ENCODE measurements at places on chromosomes 1 and 21. TPM values are rescaled to one million over a fixed set of nuclear protein-coding genes. Genes with fewer than 3 reads are reported as not detected.

DNA sequence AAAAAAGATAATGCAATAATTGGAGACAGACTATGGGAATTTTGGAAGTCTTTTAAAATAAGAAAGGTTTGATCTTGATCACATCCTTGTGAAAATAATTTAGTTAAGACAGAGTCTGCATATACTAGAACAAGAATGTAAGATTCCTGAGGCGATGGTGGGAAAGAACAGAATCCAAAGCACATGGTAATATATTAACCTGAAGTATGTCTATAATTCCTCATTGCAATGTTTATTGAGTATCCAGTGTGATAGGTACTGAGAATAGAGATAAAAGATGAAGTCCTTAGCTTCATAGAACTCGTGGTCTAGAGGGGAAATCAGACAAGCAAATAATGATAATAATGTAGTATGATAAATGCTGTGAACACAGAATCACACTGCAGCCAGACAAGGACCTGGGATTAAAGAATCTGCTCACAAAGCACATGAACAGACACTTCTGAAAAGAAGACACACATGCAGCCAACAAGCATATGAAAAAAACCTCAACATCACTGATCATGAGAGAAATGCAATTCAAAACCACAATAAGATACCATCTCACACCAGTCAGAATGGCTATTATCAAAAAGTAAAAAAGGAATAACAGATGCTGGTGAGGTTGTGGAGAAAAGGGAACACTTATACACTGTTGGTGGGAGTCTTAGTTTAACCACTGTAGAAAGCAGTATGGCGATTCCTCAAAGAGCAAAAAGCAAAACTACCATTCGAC is 6.9 kb upstream of the ANGPTL3 start:
- H3K27ac ChIP-seq = no peak overlapping the region
- H3K4me1 ChIP-seq = no peaks in the 10 kb centered on the region
- no peak for DNase-seq
- no peaks in the 10 kb centered on the region for H3K36me3 ChIP-seq

DNA sequence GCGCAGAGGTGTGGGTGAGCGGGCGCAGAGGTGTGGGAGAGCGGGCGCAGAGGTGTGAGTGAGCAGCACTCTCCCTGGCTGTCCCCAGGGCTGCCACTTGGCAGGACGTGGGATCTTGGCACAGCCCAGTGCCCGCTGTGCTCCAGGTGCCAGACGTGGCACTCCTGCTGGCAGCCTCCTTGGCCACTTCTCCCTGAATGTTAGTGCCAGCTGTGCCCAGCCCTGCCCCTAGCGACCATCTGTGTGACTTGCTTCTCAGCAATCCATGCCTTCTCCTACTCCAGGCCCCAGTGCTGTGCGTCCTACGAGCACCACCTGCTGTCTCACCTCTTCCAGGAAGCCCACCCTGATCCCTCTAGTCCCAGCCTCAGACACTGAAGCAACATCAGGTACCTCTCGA is 30.5 kb downstream of the KRTAP10-1 start:
- H3K27ac ChIP-seq = no peak overlapping the region
- H3K4me1 ChIP-seq = no peaks in the 10 kb centered on the region
- no peak for DNase-seq
- H3K4me3 ChIP-seq = no peak overlapping the region
- H3K27me3 ChIP-seq = peaks cover 52% of the 10 kb centered on the region

DNA sequence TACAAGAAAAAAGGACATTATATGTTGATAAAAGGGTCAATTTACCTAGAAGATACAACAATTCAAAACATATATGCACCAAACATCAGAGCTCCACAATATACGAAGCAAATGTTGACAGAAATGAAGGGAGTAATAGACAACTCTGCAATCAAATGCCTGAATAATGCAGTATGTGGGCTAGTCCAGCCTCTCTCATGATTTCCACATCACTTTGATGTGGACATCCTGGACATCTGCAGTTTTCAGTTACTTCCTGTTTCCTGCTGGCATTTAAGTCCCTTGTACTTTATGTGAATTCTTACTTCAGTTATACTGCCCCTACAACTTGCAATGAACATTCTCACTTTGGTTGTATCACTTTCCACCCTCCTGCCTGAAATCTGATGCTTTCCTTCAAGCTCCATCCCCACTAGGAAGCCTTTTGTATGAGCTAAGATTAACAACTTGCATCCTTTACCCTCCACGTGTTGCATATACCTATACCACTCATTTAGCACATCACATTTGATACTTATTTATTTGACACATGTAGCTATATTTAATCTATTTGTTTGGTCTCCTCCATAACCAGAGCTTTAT is 36.7 kb downstream of the DISC1 start:
- H3K27me3 ChIP-seq = no peaks in the 10 kb centered on the region
- no peak overlapping the region for H3K4me3 ChIP-seq
- DNase-seq = no peak
- no peak overlapping the region for H3K27ac ChIP-seq

DNA sequence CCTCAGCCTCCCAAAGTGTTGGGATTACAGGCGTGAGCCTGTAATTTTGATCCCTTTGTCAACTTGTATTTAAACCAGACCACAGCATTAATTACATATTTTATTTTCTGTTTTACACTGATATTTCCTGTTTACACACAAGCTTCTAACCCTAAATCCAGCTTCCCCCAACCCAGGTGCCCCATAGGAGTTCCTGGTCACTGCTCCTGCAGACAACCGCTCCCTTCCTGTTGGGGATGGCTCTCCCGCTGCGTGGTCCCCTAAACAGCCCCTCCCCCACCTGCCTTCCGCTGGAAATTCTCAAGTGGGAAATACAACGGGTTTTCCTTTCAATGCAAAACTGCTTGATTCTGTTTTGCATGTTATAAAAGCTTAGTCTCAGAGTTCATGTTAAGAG is 3.7 kb downstream of the CSTB start:
- H3K27me3 ChIP-seq = no peaks in the 10 kb centered on the region
- peaks cover 25% of the 10 kb centered on the region for H3K36me3 ChIP-seq
- DNase-seq = no peak
- H3K4me1 ChIP-seq = peaks cover 74% of the 10 kb centered on the region

DNA sequence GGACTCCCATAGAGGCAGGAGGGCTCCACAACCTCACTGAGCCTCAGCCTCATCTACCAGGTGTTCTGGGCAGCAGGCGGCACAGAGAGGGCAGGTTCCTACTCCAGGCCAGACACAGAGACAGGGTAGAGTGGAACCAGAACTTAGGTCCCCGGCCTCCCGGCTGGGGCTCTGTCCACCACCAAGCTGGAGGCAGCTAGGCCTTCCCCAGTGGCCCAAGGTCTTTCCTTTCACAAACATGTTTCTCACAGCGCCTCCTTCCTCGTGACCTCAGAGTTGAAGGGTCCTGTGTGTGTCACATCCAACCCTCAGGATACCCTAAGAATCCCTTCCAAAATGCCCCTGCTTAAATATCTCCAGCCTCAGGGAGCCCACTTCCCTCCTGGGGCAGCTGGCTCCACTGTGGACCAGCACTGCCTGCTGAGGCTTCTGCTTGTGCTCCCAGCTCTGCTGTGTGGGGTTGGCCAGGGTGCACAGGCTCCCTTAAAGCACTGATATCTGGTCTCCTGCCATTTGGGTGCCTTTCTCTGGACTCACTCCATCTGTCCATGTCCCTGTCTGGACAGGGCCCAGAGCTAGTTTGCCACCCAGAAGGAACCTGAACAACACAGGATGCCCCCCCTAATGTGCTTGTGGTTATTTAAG is 33.2 kb upstream of the MAGOH start:
- H3K27ac ChIP-seq = no peak overlapping the region
- no peak for DNase-seq
- peaks cover 93% of the 10 kb centered on the region for H3K36me3 ChIP-seq
- H3K27me3 ChIP-seq = no peaks in the 10 kb centered on the region
- peaks cover 6% of the 10 kb centered on the region for H3K4me1 ChIP-seq

- DNase-seq = no peak
- H3K4me3 ChIP-seq = no peak overlapping the region
- no peaks in the 10 kb centered on the region for H3K4me1 ChIP-seq
- no peaks in the 10 kb centered on the region for H3K36me3 ChIP-seq
- H3K27ac ChIP-seq = no peak overlapping the region
- H3K27me3 ChIP-seq = no peaks in the 10 kb centered on the region
Measured at GRCh38 chr1:162689745-162690671, 57.7 kb downstream of the DDR2 start.

DNA sequence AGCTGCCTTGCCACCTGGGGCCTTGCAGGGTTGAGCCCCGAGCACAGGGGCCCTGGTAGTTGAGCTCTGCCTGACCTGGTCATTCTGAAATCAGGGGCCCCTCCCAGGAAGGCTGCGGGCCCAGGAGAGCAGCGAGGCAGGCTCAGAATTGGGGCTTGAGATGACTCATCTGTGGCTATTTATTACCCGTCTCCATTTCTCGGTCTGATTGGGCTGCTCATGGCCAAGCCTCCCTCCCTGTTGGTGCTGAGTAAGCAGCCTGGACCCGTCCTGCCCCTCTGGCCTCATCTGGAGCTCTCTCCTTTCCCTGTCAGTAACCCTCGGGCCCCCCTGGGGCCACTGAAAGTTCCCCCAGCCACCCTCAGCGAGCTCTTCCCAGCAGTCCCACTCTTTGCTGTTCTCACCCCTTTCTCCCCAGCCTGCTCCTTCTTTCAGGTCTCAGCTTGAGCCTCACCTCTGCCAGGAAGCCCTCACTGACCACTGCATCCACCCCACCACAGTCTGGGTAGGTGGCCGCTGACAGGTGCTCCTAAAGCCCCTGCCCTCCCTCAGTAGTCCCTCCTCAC is 11.0 kb upstream of the TNFRSF8 start:
- peaks cover 20% of the 10 kb centered on the region for H3K4me1 ChIP-seq
- H3K27ac ChIP-seq = peak overlapping the region; percentile 54
- H3K27me3 ChIP-seq = no peaks in the 10 kb centered on the region
- H3K36me3 ChIP-seq = no peaks in the 10 kb centered on the region
- H3K4me3 ChIP-seq = no peak overlapping the region

GRCh38 chr1:115251856-115252255 is 86.2 kb downstream of the NGF start:
- H3K4me1 ChIP-seq = no peaks in the 10 kb centered on the region
- H3K27me3 ChIP-seq = no peaks in the 10 kb centered on the region
- H3K4me3 ChIP-seq = no peak overlapping the region
- no peak overlapping the region for H3K27ac ChIP-seq

STUM gene
- polyA plus RNA-seq = not detected

AKNAD1 gene
- polyA plus RNA-seq = not detected

MEX3A gene
- polyA plus RNA-seq = 8.7 TPM

LCE1B gene
- not detected for polyA plus RNA-seq

Data from K562 (cell line).